ENCODE measurements at places on chromosomes 7 and 10.

- no peak for DNase-seq
These were observed 56.5 kb upstream of the SP4 start for GRCh38 chr7:21371360-21371759.

DNA sequence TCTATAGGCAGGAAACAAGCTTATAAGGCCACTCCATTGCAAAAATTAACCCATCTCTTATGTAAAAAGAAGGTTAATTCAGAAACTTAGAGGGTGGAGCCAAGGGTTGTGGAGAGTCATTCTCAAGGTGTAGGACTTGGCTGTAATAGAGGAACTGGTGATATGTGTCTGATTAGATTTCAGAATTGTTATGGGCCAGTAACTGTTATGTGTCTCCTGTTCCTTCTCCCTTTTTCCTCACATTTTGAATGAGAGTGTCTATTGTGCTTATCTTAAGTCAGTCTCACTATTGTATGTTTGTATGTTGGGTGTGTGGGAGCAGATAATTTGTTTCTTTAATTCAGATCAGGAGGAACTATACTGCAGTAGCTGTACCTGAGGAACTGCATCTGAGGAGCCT lies 49.1 kb downstream of the AHCYL2 start:
- no peak for DNase-seq

GRCh38 chr10:112376396-112376790 lies 2.5 kb downstream of the ACSL5 start:
- no peak for DNase-seq

DNA sequence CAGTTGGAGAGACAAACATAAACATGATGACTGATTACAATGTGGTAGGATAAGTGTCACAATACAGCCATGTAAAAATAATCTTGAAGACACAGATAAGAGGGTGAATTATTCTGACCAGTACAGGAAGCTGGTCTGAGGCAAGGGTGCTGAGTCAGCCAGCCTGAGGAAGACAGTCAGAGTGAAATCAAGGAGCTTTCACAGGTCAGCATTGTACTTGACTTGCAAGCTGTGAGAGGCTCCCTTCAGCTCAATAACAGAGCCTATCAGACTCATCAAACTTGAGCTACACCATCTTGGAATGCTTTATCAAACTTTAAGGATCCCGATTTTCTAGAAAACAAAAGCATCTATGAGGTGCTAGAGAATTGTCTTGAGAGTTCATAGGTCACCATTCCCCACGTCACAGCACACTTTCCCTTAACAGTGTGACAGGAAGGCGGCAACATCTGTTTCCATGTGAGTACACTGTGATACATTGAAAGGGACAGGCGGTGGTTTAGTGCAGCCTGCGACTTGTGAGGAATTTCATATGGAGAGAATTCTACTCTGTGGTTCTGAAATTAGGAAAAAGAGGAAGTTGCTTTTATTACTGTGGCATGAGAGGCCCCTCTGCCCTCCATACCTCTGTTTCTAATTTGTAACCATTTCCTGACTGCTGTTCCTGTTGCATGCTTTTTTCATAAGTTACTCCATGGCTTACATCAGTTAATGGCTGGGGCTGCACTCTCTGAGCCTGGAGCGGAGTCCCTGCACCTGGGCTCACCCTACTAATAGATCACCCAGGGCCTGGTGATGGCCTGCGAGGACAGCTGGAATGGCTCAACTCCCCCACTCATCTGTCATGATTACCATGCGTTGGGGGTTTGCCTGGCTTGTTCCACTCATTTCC lies 417.1 kb downstream of the SUGCT start:
- no peak for DNase-seq

All from substantia nigra (tissue), 51 donors.